ENCODE measurements at places on chromosomes 12 and 14.

GRCh38 chr12:43120150-43120549 is 431.9 kb downstream of the ADAMTS20 start:
- DNase-seq: no peak

GRCh38 chr12:75994069-75994740 is 37.4 kb downstream of the PHLDA1 start:
- no peak for DNase-seq

DNA sequence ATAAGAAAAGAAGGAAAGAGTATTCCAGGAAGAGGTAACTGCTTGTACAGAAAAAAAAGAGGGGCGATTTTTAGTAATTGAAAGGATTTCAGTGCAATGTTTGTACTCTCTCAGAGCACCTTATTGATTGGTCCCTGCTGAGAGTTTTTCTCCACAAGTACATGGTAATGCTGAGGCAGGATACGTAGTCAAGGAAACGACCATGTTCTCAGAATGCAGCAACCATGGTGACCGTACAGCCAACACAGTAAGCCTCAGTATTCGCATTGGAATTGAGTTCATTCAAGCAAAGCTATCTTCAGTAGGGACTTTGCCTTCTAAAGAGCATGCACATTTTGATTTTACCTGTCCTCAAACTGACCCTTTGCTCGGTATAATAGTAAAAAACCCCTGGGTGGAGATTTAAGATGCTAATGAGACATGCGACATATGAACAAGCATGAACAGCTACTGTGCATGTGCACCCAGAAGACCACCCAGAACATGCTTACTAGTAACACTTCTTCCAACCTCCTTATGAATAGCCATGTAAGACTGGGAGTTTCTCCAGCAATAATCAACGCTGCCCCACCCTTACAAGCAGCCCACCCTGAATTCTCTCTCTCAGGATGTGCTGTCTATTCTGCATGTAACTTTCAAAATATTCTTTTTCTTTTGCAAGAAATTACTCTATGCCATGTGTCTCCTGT is 6.2 kb upstream of the SLC41A2 start:
- DNase-seq: no peak

GRCh38 chr12:93683410-93683809 is 6.2 kb downstream of the CRADD start:
- DNase-seq: no peak

DNA sequence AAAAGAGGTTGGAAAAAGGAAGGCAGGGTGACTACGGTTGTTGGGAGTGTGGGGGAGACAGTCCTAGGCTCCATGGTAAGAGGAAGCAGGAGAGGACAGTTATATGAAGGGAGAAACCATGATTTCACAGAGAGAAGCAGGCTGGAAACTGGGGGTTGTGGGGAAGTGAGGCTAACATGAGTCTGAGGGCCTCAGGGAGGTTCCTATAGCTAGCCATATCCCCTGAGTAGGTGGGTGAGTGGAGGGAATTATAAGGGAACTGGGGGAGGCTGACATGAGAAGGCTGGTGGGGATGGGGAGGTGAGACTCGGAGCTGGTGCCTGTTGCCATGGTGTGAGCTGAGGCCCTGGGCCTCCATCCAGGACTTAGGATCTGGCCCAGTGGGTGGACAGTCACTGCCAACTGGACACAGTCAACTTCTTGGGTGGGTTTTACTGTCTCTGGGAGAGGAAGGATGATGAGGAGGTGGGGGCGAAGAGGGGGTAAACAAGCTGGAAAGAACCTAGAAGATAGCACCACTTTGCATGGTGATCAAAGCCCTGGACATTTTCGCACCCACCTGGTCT is 1.4 kb downstream of the RNASE13 start:
- DNase-seq: no peak

DNA sequence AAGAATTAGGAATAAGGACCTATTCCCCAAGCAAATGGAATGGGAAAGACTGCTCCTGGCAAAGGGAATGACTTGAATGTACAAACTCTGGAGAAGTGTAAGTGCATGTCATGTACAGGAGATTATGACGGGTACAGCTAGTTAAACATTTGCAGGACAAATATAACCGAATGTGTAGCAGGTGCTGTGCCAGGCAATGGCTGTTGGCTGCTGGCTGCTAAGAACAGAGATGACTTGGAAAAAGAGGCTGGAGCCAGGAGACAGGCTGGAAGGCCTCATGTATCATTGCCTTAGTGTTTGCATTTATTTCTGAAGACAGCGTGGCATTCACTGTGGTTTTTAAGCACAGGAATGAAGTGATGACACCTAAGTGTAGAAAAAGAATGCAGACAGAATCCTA is 136.8 kb downstream of the TTC8 start:
- no peak for DNase-seq

- DNase-seq: no peak
Observed at GRCh38 chr12:2113119-2113912, 60.5 kb downstream of the CACNA1C start.
